Femur (tissue), 1 donor: ENCODE measurements at places on chromosomes 4 and X.
A peak's percentile ranks its signal among the peaks of the same experiment; 100 is the strongest.

- DNase-seq, result no peak
Observed at GRCh38 chrX:39911278-39911897, 186.4 kb downstream of the BCOR start.

DNA sequence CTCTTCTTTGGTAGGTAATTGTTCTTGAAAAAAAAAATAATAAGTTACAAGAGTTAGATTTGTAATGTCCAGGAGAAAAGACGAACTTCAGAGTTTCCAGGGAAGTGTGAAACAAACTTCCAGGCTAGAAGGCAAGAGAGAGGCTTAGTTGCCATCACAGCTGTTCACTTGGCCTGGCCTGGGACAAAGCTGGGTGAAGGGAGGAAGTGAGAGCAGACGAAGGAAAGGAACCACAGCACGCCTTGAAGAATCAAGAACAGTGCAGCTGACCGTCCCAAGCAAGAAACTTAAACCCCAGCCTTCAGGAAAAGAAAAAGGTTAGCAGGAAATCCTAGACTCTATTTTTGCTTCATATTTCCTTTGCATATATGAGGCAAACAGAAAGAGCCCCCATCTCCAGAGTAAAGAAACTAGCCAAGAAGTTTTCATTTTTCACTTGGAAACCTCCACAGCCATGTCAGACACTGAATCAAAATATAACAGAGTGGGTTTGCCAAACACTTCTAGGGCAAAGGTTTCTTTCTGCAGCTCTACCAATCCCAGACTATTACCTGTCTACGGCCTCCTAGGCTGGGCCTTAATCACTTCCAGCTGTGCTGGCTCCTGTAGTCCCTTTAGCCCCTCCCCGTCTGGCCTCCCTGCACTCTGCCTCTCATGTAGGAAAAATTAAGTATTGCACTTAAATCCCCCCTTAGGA lies 209.6 kb downstream of the SPATA18 start:
- peak; percentile 90 for DNase-seq

- no peak for DNase-seq
Observed at GRCh38 chr4:56611501-56611900, 69.6 kb downstream of the HOPX start.

DNA sequence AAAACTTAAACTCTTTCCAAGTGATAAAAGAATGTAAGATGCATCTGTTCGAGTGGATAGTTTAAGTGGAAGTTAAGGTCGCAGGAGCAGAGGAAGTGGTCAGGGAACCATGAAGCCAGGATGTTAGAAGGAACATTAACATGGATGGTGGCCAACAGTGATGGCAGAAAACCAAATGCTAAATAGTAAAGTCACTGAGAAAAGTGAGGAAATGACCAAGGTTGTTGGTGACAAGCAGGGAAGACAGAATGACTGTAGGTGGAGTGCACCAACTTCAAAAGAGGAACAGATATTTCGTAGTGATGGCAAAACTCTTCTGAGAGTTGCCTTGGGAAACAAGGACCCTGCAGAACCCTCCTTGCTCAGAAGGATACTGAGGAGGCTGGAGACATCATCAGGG lies 226.2 kb downstream of the PALLD start:
- no peak for DNase-seq

GRCh38 chr4:70734971-70735370 lies 13.2 kb downstream of the RUFY3 start:
- DNase-seq, result no peak

- no peak for DNase-seq
Observed at GRCh38 chr4:81666491-81666890, 194.8 kb upstream of the RASGEF1B start.

GRCh38 chrX:72054779-72055489 lies 76.8 kb downstream of the RTL5 start:
- DNase-seq, result peak; percentile 3

- DNase-seq, result no peak
Observed at GRCh38 chr4:100838286-100838685, 320.5 kb upstream of the EMCN start.

- no peak for DNase-seq
Observed at GRCh38 chr4:71243091-71243833, 95.6 kb upstream of the SLC4A4 start.

DNA sequence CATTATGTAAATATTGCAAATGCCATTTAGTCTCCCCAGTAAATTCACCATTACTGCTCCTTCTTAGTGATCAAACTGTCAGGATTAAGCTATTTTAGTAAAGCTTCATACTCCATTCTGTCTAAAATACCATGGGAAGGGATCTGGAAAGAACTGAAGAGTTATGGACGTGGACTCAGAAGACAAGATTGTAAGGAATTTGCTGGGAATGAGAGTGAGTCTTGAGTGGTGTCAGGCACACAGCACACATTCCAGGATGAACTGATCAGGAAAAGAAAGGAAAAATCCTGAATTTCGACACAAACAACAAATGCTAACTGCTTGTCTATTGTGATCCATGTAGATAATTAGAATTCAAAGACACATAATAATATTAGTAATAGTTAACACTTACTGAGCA lies 311.0 kb downstream of the CENPC start:
- DNase-seq, result no peak
